ENCODE measurements at places on chromosomes 7 and 10.

- DNase-seq = no peak
These were observed 369.7 kb upstream of the NPVF start for GRCh38 chr7:25597946-25598345.

- no peak for DNase-seq
These were observed 59.5 kb downstream of the ASB13 start for GRCh38 chr10:5606864-5607263.

DNA sequence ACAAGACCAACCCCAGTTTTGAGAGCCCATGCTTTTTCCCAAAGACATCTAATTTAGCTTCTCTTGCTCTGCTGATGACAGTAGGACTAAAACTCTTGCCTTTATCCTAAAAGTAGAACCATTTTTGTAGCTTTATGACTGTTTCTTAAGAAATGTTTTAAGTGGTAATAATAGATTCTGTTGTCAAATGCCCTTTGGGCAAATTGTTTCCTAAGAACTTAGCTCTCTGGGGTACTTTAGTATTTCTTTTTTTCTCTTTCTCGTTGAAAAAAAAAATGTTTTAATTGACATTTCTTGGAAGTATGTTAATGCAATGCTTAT lies 157.4 kb downstream of the ARID5B start:
- DNase-seq = no peak

GRCh38 chr7:26853788-26854393 lies 10.5 kb downstream of the SKAP2 start:
- DNase-seq = peak; percentile 55

DNA sequence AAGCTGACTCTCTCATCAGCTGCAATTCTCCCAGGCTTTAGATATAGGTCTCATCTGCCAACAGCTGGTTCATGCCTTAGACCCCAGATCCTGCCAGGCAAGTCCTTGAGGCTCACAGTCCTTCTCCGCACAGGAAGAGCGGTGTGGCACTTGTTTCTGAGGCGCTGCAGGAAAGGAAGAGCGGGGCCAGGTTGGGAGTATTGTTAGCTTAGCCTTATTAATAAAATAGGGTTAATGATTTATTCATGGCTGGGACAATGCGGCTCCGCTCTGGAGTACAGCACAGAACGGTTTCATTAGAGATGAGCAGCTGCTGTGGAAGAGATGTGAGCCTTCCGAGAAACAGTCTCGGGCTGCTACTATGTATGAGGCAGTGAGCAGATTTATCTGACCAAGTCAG lies 78.1 kb downstream of the FZD1 start:
- DNase-seq = no peak

Data from stromal cell of bone marrow (primary cell).